Astrocyte of the cerebellum (primary cell): ENCODE measurements at places on chromosomes 7 and 10.

- no peak for DNase-seq
These were observed 1037.0 kb downstream of the CNTNAP2 start for GRCh38 chr7:147153571-147153970.

DNA sequence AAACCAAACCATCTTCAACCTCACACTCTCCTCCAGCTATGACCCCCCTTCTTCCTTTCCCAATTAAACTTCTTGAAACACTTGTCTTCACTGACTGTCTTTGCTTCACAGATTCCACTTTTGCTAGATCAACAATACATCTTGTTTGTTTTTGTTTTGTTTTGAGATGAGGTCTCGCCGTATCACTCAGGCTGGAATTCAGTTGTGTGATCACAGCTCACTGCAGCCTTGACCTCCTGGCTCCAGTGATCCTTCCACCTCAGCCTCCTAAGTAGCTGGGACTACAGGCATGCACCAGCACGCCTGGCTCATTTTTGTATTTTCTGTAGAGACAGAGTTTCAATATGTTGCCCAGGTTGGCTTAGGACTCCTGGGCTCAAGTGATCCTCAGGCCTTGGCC is 59.7 kb downstream of the HIP1 start:
- DNase-seq = no peak

DNA sequence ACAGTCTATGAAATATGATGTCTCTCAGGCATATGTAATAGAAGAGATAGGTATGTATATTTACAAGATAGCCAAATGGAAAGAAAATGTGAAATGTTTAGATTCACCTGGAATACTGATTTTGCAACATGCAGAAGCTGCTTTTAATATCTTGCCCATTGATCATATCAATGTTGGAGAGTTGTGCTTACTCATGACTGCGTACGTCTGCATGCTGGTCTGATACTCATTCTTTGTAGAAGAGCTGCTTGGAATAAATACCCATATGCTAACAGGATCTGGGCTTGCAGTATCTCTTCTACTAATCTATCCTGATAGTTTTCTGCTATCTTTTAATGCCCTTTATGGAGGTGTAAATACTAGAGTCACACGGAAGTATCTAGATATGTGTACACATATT is 120.6 kb upstream of the FOXP2 start:
- no peak for DNase-seq

GRCh38 chr10:72893136-72893798 is at the start of gene OIT3:
Gene OIT3, plus strand, starts transcription at chr10:72893739. Its CDS starts 60 bp downstream, at chr10:72893799.
- no peak for DNase-seq

GRCh38 chr10:47347303-47347675 is 874 bp upstream of the RBP3 start:
- DNase-seq = no peak

- no peak for DNase-seq
These were observed 271.0 kb upstream of the LRRTM3 start for GRCh38 chr10:66654861-66655260.

- DNase-seq = no peak
These were observed 162.4 kb upstream of the LAMB4 start for GRCh38 chr7:108292541-108292940.

DNA sequence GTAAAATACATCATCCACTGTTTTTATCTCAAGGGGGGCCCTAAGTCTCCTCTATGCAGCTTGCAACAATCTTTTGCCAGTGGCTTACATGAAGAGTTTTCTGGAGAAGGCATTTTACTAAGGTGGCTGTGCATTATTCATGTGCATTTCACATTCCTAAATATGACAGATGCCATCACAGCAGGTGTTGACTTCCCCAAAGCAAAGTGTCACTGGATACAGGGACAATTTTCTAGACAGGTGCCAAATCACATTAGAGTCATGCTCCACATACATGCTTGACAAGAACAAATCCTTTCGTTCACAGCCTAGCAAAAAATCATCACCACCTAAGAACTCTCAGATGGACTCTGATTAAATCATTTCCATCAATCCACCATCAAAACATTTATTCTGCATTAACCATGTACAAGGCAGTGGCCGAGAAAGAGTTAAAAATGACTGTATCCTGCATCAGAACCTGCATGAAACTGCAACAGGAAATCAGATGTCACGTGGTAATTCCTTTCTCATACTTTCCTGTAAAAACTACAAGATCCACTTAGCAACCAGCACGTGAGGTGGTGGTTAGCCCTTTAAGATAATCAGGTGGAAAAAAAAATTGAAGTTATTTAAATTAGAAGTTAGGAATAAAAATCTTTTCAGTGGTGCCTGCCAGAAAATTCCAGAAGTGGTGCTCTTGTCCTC is 88.2 kb upstream of the AFAP1L2 start:
- DNase-seq = no peak
